ENCODE measurements at places on chromosomes 2 and 18.

DNA sequence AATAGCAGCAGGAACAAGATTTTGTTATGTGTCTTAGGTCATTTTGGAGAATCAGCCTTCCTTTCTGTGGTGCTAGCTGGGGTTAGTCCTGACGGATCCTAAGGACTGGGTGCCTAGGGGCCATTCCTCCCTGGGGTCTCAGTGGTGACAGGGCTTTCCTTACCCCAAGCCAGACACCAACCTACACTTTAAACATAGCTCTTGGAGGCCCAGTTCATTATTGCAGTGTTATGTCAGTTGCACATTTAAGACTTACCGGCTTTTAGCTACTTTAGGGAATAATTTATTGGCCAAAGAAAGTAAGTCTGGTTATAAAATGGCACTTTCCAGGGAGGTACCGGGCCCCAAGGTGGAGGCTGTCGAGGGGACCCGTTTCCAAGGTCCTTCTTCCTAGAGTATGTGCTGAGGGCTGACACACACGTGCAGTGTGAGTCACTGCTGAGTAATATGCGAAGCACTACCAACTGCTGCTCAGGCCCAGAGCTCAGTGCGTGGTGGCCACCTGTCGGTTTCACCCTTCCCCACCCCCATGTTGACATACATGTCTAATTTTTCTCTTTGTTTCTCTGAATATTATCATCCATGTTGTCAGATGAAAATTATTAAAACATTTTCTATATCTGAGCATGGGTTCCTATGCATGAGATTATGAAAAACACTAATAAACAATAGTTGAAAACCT lies 37.0 kb upstream of the GRHL1 start:
- DNase-seq: peak; percentile 58

- no peak for DNase-seq
Measured at GRCh38 chr18:77373730-77374445, 124.2 kb downstream of the GALR1 start.

DNA sequence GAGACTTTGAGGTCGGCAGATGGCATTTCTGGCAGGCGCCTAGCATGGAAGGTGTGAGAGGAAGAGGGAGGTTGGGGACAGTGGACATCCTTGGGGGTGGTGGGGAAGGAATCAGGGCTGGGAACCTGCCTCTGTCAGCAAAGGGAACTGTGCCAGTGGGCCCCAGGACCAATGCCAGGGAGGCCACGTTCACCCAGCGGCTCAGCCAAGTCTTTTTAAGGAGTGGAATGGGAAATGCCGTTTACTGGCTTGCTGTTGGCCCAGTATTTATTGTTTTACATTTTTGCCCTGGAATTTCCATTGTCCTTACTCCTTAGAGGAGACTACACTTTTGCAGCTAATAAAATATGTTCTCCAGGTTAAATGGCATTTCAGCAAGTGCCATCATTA lies 135.2 kb downstream of the MCFD2 start:
- no peak for DNase-seq

DNA sequence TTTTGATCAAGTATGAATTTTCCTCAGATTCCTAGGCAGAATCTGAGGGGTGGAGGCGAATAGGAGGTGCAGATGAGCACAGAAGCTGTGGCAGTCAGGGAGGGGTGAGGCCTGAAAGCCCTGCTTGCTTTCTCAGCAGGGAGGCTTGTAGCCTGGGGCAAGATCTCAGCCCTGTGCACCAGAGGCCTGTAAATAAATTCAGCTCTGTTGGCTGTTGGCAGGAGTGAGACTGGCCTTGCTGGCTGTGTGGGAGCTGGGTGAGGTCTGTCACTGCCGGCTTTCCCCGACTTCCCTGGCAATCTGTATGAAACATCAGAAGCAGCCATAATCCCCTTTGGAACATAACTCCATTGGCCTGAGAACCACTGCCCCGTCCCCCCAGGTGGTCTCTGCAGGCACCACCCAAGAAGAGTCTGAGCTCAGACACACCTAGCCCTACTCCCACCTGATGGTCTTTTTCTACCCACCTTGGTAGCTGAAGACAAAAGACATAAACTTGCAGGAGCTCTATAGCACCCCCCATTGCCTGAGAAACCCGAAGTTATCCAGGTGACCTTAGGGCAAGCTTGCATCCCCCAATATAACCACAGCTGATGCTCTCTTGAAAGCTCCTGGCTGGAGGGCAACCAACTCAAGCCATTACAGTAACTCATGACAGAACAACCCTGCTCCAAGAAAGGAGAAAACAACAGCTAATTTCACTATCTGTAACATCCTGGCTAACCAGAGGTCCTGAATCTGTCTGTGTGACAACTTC lies 32.3 kb downstream of the EVA1A start:
- no peak for DNase-seq

GRCh38 chr2:190789074-190790004 lies 91.3 kb upstream of the GLS start:
- DNase-seq: no peak

DNA sequence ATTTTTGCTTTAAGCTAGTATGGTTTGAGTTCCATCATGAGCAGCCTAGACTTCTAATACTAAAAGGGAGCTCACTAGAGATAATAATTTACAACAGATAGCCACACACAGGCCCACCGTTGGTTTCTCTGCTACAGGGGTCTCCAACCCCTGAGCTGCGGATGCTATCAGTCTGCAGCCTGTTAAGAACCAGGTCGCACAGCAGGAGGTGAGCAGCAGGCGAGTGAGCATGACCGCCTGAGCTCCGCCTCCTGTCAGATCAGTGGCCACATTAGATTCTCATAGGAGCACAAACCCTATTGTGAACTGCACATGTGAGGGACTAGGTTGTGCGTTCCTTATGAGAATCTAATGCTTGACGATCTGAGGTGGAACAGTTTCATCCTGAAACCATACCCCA lies 150.6 kb downstream of the HRH4 start:
- no peak for DNase-seq

GRCh38 chr2:166539340-166540162 lies 45.5 kb upstream of the SCN7A start:
- DNase-seq: no peak

DNA sequence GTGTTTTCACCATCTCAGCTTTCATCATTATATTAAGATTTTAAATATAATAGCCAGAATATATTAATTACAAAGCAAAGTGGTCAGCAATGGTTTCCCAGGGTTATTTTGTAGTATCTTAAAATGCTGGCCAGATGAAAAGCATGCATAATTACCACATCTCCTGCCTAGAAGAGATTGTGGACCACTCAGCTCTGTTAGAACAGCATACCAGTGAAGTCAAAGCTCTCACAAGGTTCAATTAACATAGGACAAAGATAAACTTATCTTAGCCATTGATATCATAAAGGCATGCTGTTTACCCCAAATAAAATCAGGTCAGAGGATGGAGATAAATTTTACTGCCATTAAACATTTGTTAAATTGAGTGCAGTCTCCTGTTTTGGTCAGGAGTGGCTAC lies 19.3 kb upstream of the PDE1A start:
- no peak for DNase-seq

DNA sequence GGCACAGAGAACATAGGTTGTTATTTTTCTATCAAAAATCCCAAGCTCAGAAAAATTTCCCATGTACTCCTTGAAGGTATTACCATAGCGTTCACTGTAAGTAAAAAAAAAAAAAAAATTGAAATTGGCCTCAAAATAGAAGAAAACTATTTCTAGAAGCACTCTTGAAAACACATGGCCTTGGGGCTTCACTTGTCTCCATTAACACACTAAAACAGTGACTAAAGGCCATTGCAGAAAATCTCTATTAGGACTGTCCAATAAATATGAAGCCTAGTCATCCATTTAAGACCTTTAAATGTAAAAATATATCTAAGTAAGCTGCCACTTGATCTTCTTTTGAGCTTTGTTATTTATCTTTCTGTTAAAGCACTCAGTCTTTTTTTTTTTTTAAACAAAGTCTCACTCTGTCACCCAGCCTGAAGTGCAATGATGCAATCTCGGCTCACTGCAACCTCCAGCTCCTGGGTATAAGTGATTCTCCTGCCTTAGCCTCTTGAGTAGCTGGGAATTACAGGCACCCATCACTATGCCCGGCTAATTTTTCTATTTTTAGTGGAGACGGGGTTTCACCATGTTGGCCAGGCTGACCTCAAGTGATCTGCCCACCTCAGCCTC lies 35.8 kb downstream of the CCDC68 start:
- no peak for DNase-seq

- peak; percentile 18 for DNase-seq
Measured at GRCh38 chr2:152694161-152694661, 23.1 kb downstream of the PRPF40A start.

DNA sequence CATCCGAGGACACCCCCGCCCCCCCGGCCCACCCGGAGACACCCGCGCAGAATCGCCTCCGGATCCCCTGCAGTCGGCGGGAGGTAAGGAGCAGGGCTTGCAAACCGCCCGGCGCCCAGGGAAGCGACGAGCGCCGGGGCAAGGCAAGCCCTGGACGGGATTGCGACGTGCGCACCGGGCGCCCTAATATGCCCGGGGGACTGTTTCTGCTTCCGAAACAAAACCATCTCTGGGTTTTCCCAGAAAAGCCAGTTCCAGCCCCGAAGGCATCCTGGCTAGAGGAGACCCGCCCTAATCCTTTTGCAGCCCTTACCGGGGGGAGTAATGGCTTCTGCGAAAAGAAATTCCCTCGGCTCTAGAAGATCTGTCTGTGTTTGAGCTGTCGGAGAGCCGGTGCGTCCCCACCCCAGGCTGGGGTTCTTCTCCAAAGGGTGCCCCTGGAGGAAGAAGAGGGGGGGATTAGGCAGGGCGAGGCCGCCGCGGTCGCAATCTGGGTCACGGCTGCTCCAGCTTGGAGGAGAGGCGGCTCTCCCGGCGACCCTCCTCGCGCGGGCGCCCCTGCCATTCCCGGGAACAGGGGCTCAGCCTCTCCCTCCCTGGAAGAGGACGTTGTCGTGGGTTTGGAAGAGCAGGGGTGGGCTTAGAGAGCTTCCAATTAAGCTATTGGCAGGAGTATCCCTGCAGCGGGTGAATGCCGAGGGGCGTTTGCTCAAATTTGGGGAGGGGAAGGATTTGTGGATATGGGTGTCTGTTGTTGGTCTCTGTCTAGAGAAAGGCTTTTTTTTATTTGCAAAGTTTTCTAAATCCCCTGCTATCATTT lies 521 bp downstream of the MYCN start:
- no peak for DNase-seq

DNA sequence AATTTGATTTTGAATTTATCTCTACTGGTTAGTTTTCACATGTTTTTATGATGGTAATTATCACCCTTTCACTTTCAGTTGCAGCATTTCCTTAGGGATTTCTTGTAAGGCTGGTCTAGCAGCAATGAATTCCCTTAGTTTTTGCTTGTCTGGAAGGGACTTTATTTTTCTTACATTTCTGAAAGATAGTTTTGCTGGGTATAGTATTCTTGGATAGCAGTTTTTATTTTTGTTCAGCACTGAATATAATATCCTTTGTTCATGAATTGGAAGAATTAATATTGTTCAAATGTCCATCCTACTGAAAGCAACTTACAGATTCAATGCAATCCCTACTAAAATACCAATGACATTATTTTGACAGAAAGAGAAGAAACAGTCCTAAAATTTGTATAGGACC lies 30.2 kb downstream of the IL1RL2 start:
- DNase-seq: no peak

DNA sequence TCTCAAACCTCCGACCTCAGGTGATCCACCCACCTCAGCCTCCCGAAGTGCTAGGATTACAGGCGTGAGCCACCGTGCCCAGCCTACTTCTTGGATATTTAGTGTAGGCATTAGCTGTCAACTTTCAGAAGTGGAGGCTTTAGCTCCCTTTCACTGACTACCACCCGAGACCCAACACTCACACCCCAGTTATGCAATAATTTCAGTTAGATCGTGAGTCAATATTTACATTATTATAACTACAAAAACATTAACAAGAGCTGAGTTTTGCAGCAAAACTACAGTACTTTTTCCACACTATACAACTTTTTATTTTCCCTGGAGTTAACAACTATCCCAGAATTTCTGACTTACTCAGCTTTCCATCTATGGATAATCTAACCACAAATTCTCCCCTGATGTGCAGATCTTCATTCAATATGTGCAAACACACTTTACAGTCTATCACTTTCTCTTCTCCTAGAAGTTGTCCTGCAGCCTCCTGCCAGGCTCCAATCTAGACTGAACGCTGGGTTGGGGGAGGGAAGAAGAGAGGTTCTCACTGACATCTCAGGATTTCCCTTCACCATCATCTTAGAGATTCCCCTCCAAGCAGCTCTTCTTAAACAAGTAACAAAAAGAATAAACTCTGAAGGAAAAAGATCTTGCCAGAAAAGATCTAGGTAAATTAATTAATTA lies 10.1 kb downstream of the TBC1D8 start:
- no peak for DNase-seq

GRCh38 chr18:56861244-56861643 lies 210.1 kb downstream of the WDR7 start:
- DNase-seq: no peak

GRCh38 chr2:163541495-163541894 lies 194.3 kb downstream of the FIGN start:
- DNase-seq: no peak

- DNase-seq: no peak
Measured at GRCh38 chr2:3236300-3237045, 141.1 kb downstream of the EIPR1 start.

DNA sequence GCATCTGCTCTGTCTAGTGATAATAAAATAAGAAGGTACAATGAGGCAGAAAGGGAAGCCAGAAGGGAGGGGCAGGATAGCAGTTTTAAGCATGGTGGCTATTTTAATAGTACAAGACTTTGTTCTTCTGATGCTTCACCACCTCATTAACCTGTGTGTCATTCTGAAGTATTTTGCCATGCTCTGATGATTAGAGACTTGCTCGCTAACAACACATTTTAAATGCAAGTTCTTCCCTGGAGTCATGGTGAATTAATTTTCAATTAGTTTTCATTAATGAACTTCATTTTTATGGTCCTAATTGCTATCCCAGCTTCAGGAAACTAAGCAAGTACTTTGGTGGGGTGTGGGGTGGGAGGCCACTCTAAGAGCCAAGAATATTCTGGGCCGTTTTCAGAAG lies 25.7 kb upstream of the LNPK start:
- no peak for DNase-seq

DNA sequence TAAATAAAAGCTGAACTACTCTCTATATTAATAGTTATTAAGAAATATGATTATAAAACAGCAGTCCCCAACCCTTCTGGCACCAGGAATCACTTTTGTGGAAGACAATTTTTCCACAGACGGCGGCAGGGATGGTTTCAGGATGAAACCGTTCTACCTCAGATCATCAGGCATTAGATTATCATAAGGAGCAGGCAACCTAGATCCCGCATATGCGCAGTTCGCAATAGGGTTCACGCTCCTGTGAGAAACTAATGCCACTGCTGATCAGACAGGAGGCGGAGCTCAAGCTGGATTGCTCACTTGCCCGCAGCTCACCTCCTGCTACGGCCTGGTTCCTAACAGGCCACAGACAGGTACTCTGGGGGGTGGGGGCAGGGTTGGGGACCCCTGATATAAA lies 19.3 kb upstream of the DSG2 start:
- DNase-seq: no peak

GRCh38 chr18:75462178-75462832 lies 34.8 kb upstream of the SMIM21 start:
- no peak for DNase-seq

DNA sequence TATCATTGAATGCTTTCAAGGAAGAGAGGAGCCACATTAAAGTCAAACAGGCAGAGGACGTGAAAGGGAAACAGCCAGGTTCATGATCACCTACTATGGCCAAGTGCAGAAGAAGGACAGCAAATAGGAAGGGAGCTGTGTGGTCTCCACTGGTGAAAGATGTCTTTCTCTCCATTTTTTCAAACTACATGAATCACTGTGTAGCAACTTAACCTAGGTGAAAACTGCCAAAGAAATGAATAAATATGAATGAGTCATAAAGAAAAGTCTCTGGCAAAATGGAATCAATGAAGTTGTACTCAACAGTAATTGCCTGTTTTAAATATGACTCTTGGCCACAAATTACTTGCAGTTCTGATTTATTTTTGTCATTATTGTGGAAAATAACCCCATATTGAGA lies 452.6 kb upstream of the PKDCC start:
- DNase-seq: no peak
